ENCODE measurements at places on chromosomes 16 and 17.

DNA sequence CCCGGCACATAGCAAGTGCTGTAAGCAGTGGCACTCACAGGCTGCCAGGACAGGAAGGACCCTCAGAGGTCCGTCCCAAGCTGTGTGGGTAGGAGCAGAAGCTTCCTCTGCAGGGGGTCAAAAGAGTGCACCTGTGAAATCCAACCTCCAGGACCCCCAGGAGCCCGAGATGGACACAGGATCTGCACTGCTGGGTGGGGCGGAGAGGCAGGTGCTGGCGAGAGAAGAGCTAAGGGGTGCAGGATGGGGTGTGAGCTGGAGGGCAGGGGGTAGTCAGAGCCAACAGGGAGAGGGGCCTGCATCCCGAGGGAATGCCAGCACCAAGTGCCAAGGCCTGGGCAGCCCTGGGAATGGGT lies 650 bp upstream of the AANAT start:
- DNase-seq = no peak

DNA sequence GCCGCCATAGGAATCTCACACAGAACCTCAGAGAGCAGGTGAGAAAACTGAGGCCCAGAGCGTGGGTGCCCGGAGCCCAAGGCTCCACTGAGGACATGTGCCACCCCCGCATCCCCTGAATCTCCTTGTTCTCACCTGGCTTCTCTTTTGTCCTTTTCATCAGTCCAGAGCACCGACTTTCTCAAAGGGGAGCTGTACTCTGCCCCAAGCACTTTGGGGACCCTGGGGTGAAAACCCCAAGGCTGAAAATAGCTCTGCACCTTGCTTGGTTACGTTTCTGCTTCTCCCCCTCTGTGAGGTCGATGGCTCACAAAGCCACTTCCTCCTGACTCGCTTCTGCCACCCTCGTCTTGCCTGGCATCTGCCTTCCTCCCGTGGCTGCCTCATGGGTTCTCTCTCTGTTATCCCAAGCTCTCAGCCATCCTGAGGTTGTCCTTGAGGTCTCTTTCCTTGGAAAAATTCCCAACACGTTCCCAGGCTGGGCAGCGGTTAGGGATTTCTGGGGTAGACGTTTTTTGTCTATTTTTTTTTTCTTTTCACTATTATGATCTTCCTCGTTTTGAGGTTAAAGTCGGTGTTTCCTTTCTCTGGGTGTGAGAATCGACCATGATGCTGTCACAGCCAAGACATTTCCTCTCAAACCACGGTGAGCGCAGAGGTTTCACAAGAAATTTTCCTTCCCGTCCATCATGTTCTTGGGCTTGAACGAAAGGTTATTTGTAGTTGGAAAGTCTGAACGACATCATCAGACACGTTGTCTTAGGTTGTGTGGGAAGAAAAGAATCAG lies 37.2 kb downstream of the IRF8 start:
- peak; percentile 80 for DNase-seq

GRCh38 chr16:54143934-54144571 lies 142.5 kb downstream of the IRX3 start:
- peak; percentile 52 for DNase-seq

DNA sequence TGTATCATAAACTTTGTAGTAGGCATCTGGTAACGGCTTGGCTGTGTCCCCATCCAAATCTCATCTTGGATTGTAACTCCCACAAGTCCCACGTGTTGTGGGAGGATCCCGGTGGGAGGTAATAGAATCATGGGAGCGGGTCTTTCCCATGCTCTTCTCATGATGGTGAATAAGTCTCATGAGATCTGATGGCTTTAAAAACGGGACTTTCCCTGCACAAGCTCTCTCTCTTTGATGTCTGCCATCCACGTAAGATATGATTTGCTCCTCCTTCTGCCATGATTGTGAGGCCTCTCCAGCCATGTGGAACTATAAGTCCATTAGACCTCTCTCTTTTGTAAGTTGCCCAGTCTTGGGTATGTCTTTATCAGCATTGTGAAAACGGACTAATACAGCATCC lies 248.7 kb downstream of the SNX29 start:
- DNase-seq = no peak

GRCh38 chr17:27540318-27541101 lies 84.3 kb downstream of the KSR1 start:
- no peak for DNase-seq

- DNase-seq = no peak
These were observed 688.8 kb downstream of the WWOX start for GRCh38 chr16:78788276-78788675.

GRCh38 chr16:88826070-88826840 lies 14.5 kb upstream of the APRT start:
- DNase-seq = no peak

- DNase-seq = no peak
These were observed 81.6 kb downstream of the KLHDC4 start for GRCh38 chr16:87684106-87684677.

DNA sequence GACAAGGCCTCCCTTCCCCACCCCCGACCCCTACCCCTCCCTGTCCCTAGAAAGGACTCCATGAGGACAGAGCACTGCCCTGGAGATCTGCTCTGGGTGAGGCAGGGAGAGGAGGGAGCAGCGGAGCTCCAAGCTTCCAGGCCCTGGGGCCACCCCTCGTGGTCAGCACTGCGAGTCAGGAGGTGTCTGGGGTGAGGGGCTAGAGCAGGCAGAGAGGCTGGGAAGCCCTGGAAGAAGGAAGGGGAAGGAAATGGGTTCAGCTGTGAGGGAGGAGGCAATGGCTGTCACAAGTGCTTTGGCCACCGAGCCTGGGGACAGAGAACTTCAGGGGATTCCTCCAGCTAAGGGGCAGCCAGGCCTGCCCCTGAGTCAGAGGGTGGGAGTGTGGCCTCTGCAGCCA lies 28.2 kb upstream of the DNAI2 start:
- no peak for DNase-seq

- no peak for DNase-seq
These were observed 127.9 kb upstream of the CDH11 start for GRCh38 chr16:65249768-65250167.

GRCh38 chr16:84879569-84880487 lies 60.0 kb downstream of the CRISPLD2 start:
- no peak for DNase-seq

- DNase-seq = no peak
These were observed 24.1 kb upstream of the CDH5 start for GRCh38 chr16:66342294-66342900.

DNA sequence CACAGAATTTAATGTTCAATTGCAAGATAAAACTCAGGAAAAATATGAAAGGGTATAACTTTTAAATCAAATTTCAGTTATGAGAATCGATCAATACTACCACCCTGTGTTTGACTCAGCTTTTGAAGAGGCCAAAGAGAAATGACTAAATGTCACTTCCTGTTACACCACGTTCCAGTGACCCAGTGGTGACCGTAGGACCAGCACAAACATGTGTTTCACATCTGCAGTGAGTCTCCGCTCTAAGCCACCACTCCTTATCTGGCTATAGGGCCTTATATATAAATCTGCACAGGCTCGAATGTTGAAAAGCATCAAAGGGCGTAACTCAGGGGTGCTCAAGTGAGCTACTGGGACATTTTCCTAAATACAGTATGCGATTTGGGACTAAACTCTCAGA lies 36.1 kb downstream of the CYB5D2 start:
- no peak for DNase-seq

DNA sequence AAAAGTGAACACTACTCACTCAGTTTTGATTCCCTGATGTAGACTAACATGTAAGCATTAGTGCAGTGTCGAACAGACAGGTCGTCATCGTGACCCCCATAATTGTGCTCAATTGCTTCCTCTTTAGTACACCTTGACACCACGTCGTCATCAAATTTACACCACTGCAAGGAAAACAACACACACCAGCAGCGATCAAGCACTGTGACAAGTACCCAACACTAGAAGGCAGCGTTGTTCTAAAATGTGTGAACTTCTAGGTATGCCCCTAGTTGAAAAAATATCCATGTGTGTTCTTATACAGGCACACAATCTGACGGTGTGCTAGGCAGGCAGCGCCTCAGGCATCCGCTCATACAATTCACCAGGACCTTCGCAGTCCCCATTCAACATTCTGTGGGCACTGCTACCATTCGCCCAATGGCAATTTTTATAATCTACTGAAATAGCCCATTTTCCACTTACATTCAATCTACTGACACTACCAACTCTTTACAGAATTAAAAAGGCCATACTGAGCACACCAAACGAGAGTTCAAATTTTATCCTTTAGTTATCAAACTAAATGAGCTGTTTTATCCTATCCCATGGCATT lies 23.1 kb downstream of the LITAFD start:
- DNase-seq = peak; percentile 68

DNA sequence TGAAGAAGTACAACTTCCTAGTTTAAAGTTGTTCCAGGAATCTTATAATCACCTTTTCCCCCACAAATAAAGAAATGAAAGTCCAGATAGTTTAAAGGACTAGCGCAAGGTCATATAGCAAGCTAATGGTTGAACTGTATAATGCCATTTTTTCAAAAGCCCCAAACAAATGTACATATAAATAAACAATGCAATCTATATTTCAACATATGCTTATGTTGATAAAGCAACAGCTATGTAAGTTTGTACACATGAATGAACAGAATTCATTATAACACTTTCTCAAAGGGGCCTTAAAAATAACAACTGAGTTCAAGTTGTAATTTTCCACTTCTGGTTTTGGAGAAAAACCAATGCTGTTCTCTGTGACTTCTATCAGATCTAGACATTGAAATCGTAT lies 1628.6 kb downstream of the CDH8 start:
- no peak for DNase-seq

- no peak for DNase-seq
These were observed 22.5 kb upstream of the CACNA1H start for GRCh38 chr16:1130382-1130781.

GRCh38 chr17:64354824-64355535 lies 35.7 kb downstream of the PECAM1 start:
- no peak for DNase-seq

GRCh38 chr16:31521368-31521767 lies 6.3 kb upstream of the AHSP start:
- DNase-seq = no peak

DNA sequence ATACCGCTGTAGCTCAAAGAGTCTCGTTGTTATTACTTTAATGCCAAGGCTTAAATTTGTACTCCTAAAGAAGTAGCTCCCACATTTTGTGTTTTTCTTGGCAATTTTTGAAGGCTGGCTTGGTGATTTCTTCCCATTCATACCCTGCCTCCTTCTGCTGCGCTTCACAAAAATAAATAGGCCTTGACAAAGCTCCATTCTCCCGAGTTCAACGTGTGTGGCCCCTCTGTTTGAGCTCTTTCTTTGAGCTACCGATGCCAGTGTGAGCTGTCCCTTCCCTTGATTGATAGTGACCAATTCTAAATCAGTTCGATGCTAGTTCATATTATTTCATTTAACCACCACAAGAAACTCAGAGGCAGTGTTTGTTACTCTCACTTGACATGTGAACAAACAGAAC lies 96.8 kb downstream of the MAP2K6 start:
- no peak for DNase-seq

- no peak for DNase-seq
These were observed 2.7 kb upstream of the HOXB9 start for GRCh38 chr17:48628649-48629410.

- no peak for DNase-seq
These were observed 559.8 kb downstream of the WWOX start for GRCh38 chr16:78659216-78659615.

DNA sequence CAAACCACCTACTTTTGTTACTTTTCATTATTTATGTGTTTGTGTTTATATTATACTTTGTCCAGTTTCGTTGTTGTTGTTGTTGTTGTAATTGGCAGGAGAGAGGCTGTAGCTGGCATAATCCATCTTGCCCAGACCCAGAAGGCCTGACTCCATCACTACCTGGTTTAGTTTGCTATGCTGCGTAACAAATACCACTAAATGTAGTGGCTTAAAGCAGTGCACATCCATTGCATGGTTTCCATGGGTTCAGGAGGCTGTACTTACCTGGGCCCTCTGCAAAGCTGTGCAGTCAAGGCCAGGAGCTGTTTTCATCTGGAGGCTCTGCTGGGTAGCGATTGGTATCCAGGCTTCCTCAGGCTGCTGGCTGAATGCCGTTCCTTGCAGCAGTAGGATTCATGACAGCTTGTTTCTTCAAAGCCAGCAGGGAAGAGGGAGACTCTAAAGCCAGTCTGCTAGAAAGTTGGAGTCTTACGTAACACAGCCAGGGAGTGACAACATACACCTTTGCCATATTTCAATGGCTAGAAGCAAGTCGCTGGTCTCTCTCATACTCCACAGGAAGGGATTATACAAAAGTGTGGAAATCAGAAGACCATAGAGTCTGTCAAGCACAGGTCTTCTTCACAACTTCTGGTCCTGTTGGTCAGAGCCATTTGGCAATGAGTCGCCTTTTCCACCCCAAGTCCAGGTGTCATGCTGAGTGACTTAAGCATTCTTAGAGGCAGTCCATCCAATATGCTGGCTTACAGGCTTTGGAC lies 41.1 kb downstream of the TNRC6C start:
- DNase-seq = no peak

GRCh38 chr16:74844041-74844980 lies 69.7 kb upstream of the FA2H start:
- no peak for DNase-seq

GRCh38 chr17:82781894-82782274 lies 30.0 kb downstream of the TBCD start:
- DNase-seq = peak; percentile 62

GRCh38 chr16:31712064-31712540 lies 161.5 kb upstream of the ZNF267 start:
- no peak for DNase-seq

GRCh38 chr16:26137956-26138355 lies 446.2 kb downstream of the HS3ST4 start:
- no peak for DNase-seq

GRCh38 chr17:32998111-32998886 lies 6.7 kb downstream of the SPACA3 start:
- peak; percentile 29 for DNase-seq

- peak; percentile 75 for DNase-seq
These were observed at the start of gene LMF1 for GRCh38 chr16:970766-971581. Gene LMF1, minus strand, starts transcription at chr16:970984. Its CDS starts 4 bp downstream, at chr16:970980.

DNA sequence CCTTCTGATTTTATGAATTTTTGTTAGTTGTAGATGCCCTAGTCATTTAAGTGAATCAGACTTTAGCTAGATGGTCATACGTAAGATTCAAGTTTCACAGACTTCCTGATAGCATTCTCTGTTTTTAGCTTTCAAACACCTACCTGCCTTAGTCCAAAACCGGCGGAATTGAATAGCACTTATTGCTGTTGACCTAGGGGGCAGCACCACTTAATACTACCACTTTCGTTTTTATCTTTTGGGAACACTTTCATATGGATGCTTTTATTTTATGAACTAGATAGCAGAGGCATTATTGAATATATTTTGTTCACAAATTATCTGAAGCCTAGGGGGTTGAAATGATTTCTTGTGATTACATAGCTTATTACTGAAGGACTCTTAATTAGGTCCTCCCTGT lies 31.5 kb downstream of the TADA2A start:
- no peak for DNase-seq

Measured in Jurkat, Clone E6-1 (cell line).